DMS 273 treated with DMSO at 0.1 percent for 48 hours (cell line): ENCODE measurements at places on chromosomes 13 and 19.

DNA sequence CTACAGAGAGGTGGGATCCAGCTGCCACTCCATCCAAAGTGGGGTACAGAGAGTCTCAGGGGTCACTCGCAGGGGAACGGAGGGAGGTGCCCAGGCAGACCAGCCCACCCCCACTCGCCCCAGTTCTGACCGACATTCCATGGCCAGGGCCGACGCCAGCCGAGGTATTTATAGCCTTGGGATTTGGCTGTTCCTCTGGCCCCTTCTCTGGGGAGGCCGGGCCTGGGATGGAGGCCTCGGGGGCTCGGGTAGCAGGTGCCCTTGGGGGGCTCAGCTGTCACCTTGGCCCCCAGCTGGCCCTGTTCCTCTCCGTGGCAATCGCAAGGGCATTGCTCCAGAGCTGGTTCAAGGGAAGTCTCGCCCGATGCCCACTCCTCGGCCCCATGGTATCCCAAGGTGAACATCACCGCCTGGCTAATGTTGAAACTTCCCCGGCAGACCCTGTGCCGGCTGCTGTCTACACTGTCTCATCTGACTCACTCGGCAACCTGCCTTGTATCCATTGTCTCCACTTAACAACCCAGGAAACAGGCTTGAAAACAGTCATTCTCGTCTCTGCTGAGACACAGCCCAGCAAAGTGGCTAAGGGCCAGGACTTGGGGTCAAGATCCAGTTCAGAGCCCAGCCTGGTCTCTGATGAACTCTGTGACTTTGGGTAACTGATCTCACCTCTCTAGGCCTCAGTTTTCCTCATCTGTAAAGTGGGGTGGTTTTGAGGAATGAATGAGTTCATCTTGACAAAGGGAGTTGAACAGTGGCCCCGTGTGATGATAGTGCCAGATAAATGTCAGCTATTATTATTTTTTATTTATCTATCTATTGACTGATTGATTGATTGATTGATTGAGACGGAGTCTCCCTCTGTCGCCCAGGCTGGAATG is 9.7 kb downstream of the PRKACA start:
- no peak for DNase-seq

- no peak for DNase-seq
Measured at GRCh38 chr19:2495130-2495641, 19.3 kb downstream of the GADD45B start.

DNA sequence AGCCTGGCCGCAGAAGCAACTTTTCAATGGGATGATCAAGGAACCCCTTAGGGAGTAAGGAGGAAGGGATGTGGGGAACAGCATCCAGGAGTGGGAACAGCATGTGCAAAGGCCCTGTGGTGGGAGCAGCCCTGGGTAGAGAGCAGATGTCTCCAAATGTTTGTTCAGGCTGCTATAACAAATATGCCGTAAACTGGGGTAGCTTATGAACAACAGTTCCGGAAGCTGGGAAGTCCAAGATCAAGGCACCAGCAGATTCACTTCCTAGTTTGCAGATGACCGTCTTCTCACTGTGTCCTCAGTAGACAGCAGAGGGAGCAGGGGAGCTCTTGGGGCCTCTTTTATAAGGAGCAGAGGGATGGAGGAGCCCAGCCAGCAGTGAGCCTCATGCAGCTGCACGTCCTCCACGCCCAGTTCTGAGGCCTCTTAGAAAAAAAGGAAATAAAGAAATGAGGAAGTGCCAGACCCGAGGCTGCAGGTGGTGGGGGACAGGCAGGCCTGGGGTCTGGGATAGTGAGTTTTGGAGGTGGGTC is 4.2 kb upstream of the LRRC25 start:
- DNase-seq, result peak; percentile 27

DNA sequence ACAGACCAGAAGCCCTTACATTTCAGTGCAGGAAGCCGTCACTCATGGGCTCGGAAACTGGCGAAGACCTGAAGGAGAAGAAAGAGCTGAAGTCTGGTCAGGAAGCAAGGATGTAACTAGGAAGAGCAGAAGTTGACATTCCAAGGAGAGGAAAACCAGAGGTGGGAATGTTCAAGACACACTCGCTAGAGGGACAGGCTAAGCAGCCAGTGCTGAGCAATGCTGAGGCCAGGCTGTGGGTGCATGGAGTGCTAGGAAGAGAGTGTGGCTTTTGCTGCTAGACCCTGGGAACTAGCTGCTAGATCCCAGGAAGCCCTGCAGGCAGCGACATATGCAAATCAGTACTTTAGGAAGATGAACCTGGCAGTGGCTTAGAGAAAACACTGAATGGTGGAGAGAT is 12.1 kb upstream of the URAD start:
- DNase-seq, result no peak

- no peak for DNase-seq
Measured at GRCh38 chr19:3538965-3539755, at the start of gene TEKTIP1. TEKTIP1 (plus strand) TSS chr19:3539174; CDS start chr19:3539178, 4 bp downstream.

DNA sequence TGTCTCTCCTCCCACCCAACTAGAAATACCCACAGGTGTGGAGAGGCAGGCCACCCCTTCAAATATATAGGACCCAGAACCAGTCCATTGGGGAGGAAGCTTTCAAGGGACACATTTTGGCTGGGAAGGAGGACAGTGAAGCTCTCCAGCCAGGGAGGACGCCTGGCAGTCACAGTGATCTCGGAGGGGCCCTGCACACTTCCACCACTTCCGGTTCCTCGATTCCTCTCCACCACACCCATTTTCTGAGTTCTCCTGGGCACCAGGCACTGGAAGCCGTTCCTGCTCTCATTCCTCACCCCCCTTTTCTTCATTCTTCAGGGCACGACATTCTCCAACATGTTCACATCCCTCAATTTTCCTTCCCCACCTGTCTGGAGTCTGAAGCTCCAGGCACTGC is 30.4 kb upstream of the CEACAM21 start:
- DNase-seq, result no peak

DNA sequence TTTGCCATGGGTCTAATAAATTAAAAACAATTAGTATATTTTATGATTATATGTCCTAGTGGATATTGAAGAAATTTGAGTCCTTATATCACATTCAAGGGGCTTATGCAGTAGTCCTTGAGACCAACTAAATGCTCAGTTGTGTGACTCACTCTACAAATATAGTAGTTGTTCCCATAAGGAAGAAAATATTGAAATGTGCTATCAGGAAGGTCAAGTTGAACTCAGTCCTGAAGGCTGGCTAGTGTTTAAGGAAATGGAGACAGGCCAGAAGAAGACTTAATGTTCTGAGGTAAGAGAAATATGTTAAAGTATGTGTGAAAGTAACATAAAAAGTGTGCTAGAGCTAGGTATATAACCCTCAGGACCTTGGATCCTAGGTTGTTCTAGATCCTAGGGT is 766.1 kb upstream of the GPC6 start:
- DNase-seq, result no peak

DNA sequence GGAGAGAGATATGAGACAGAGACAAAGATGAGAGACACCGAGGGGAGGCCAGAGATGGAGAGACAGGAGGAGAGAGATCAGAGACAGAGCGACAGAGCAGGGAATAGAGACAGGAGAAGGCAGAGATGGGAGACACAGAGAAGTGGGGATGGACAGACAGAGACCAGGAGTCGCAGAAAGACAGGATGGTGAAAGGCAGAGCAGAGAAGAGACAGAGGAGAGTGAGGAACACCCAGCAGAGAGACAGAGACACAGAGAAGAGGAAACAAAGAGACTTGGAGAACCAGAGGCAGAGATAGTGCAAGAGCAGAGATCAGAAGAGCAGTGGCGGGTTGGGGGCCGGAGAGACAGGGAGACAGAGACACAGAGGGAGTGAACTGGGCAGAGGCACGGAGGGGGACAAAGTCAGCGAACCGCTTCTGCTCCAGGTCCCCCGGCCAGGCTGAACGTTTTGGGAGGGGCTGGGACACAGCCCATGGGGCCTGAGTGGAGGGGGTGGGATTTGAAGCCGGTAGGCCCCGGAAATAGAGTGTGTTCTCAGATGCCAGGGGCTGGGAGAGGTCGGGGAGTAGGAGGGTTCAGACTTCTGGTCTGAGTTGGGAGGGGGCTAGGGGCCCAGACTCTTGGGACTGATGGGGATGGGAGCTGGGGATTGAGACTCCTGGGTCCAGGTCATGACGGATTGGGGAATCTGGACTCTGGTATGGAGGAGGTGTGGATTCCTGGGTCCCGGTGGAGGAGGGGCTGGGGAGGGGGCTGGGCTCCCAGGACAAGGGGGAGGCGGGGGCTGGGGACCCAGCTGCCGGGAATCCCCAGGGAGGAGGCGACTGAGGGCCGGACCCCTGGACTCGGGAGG is 654 bp downstream of the ZNF579 start:
- DNase-seq, result no peak

- DNase-seq, result no peak
Measured at GRCh38 chr13:105428811-105429210, 1106.7 kb downstream of the EFNB2 start.

- no peak for DNase-seq
Measured at GRCh38 chr19:1133471-1133929, 29.7 kb downstream of the GPX4 start.

DNA sequence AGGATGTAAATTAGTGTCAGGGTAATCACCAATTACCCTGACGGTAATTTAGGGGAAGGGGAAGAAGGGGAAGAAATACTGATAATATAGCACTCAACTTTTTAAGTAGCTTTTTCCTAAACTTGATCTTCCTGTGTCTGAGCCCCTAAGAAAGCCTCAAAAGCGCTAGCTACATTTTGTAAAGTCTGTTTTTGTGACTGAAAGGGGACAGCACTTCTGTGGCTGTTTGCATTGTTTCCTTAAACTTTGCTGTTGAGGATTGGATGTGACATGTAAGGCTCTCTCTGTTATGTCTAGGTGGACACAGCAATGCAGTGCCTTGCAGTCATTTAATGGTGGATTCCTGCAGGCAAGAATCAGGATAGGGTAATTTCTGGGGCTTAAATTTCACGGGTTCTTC is 42.8 kb downstream of the SPATA13 start:
- DNase-seq, result no peak

DNA sequence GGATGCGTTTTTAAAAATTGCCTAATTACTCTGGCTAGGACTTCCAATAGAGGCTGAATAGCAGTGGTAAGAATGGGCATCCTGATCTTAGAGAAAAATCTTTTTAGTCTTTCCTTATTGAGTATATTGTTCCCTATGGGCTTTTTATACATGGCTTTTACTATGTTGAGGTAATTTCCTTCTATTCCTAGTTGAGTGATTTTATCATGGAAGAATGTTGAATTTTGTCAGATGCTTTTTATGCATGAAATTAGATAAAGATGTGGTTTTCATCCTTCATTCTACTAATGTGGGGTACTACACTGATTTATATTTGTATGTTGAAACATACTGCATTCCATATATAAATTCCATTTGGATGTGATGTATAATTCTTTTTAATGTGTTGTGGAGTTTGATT is 2673.8 kb downstream of the PCDH9 start:
- DNase-seq, result no peak

- DNase-seq, result no peak
Measured at GRCh38 chr19:7230826-7231225, 63.4 kb downstream of the INSR start.

- DNase-seq, result no peak
Measured at GRCh38 chr13:43389573-43389972, 366.2 kb downstream of the DNAJC15 start.

- DNase-seq, result no peak
Measured at GRCh38 chr13:50697746-50698539, 145.5 kb downstream of the DLEU7 start.

- peak; percentile 82 for DNase-seq
Measured at GRCh38 chr19:18674616-18675015, 8.9 kb upstream of the CRTC1 start.

DNA sequence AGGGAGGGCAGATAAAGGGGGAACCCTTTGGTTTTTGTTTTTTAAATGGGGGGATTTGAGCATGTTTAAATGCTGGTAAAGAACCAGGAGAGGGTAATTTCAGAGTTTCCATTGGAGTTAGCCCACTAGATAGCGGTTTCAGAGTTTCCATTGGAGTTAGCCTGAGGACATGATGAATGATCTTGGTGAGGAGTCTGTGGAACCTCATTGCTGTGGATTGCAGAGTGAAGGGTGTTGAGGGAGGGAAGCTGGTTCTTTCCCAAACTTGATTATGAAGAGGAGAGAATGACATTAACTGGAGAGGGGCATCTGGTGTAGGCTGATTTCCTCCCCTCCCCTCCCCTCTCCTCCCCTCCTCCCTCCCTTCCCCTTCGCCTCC is 5.0 kb downstream of the WASF3 start:
- DNase-seq, result no peak
